ENCODE measurements at places on chromosomes 12 and 14. TPM values are rescaled to one million over a fixed set of nuclear protein-coding genes. Genes with fewer than 3 reads are reported as not detected.

CDK2 gene
- total RNA-seq, result 12.7 TPM

SLC22A17 gene
- total RNA-seq, result 389 TPM

AKT1 gene
- 99.0 TPM for total RNA-seq

MUCL1 gene
- not detected for total RNA-seq

WASHC4 gene
- total RNA-seq, result 82.1 TPM
